ENCODE measurements at places on chromosomes 3 and 15.
A peak's percentile ranks its signal among the peaks of the same experiment; 100 is the strongest.

DNA sequence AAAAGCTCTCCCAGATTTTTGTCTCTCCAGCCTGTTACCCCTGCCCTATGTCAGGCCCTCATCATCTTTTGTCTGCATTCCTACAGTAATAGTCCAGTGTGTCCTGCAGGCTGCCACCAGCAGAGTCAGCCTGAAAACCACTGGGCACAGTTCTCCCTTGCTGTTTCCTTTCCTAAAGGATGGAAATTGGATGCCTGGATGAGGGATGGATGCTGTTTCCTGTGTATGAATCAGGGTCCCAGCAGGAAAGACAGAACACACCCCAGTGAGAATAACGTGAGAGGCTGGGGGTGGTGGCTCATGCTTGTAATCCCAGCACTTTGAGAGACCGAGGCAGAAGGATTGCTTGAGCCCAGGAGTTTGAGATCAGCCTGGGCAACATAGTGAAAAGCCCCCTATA, 3.3 kb upstream of the SNX33 start:
- DNase-seq, result no peak

- DNase-seq, result no peak
Measured at GRCh38 chr3:38039899-38040261, 872 bp downstream of the DLEC1 start.

- no peak for DNase-seq
Measured at GRCh38 chr3:105805404-105805803, 63.4 kb downstream of the CBLB start.

GRCh38 chr15:97236140-97236539, 724.4 kb upstream of the ARRDC4 start:
- DNase-seq, result no peak

- DNase-seq, result peak; percentile 22
Measured at GRCh38 chr3:17645074-17645698, 97.2 kb downstream of the TBC1D5 start.

Measured in NCI-H1092 treated with DMSO at 0.1 percent for 48 hours (cell line).